Esophagus muscularis mucosa (tissue), 4 donors: ENCODE measurements at places on chromosomes 2 and 18.

GRCh38 chr2:176931588-176932563, 280.7 kb upstream of the HNRNPA3 start:
- no peak for DNase-seq

DNA sequence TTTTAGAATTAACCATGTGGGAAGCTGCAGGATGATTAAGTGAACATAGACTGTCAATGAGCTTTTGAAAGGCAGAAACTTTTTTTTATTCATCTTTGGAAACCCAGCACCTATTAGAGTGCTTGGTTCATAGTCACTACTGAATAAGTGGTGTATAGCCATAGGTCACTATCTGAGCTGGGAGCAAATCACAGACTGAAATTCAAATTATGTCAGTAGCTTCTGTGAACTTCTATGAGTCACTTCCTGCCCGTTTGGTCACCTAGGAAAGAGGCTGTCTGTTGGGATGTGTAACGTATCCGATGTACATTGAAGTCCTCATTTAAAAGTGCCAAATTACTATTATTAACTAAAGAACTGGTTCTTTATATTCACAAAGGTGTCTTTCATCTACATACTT, 20.5 kb upstream of the SLC40A1 start:
- no peak for DNase-seq

DNA sequence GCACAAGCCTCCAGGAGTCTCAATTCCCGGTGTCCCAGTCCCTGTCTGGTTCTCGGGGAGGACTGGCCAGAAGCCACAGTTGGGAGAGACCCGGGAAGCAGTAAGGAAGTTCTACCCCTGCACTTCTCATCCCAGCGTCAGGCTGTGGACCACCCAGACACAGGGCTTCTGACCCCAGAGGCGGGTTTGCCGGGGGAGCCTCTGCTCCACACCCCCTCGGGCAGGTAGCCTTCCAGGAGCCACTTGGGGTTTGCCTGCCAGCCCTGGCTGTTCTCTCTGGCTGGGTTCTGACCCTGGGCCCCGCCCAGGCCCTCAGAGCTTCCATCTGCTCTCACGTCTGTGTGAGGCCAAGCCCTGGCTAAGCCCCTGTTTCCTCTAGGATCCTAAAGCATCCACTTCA, 94.4 kb upstream of the GPC1 start:
- DNase-seq: no peak

DNA sequence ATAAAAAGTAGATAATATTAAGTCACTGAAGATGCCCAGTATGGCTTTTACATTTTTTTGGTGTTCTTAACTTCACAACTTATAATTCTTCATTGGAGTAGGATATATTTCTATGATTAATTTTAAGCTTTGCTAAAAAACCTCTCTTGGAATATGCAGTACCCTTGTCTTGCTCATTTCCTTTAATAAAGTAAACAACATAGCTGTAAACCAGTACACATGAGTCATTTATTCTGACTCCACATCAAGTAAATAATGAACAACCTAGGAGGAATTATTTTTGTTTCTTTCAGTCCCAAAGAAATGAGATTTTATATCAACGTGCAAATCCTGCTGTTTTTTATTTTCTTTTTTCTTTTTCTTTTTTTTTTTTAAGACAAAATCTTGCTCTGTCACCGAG, 869.1 kb downstream of the CNTNAP5 start:
- no peak for DNase-seq

- DNase-seq: no peak
Observed at GRCh38 chr2:69704446-69704845, 37.5 kb upstream of the ANXA4 start.

GRCh38 chr2:26599387-26599786, 41.8 kb downstream of the CIB4 start:
- DNase-seq: no peak

DNA sequence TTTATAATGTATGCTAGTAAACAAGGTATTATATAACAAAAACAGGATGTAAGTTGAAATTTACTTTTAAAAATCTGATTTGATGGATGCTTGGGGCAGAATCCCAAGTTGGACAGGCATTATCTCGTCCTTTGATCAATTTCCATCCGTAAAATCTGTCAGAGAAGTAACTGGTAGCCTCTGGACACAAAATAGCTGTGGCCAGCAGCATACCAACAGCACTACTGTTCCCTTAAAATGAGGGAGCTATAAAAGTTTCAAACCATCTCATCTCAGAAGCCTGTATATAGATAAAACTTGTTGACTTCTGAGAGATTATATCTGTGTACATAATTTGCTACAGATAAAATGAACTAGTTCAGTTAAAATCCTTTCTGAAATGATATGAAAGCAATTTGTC, 14.7 kb upstream of the METAP1D start:
- DNase-seq: no peak

GRCh38 chr2:236273126-236273525, 8.9 kb upstream of the ASB18 start:
- DNase-seq: no peak

GRCh38 chr2:171134624-171135230, 26.0 kb downstream of the TLK1 start:
- no peak for DNase-seq

GRCh38 chr2:105180491-105180972, 61.0 kb upstream of the GPR45 start:
- peak; percentile 82 for DNase-seq

GRCh38 chr2:66587216-66587615, 152.3 kb downstream of the MEIS1 start:
- no peak for DNase-seq

DNA sequence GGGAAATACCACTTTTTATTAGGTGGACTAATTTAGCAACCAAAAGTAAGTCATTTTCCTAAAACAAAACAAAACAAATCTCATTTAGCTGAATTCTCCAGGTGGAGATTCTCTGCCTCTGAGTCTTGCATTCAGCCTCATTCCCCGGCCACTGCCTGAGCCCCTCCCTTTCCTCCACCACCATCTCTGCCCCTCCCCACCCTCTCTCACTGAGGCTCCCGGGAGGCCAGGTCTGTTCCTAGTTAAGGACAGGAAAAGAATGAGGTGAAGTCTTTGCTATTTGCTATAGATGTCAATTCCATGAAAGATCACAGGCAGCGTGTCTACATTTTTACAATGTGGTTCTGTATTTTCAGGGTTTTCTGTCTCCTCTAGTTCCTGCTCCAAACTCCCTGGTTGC, 83.0 kb upstream of the SOX11 start:
- no peak for DNase-seq

DNA sequence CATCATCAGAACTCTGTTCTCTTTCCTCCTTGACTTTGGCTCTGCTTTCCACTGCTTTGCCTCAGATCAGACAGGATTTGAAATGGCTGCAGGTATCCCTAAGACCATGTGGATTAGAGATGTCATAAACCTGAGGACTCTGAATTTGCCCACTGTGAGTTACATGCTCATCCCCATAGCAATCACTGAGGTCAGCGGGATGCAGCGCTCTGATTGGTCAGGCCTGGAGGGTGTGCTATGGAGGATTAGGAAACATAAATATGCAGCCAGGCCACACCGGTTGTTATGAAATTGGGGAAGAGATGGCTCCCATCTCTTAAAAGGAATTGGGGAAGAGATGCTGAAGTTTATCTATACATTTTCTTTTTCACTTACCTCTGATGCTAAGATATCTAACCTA, 73.7 kb upstream of the DNAJC10 start:
- DNase-seq: no peak

DNA sequence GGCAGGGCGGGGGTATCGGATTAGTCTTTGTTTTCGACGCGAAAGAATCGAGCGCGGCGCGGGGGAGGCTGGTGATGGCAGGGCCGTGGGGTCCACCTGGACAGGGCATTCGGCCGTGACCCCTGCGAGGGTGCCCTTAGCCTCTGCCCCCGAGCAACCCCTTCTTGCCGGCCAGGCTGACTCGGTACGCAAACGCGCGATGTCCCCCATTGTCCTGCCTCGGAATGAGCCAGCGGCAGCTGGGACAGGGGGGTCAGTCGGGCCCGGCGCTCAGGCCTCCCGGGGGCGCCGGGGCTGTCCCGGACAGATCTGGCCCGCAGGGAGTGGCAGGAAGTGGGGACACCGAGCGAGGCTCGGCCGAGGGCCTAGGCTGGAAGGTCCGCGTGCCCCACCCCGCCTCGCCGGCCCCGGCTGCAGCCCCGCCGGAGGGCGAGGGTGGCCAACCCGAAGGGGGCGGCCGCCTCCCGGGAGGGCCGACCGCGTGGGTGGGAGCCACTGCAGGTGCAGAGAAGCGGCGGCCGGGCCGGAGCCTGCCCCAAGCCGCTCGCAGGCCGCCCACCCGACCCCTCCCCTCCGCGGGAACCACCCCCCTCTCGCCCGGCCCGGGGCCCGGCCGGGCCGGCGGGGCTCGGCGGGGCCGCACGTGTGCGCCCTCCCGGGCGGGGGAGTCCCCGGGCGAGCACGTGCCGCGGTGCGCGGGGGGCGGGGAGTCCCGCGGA, at the start of gene TET3:
Gene TET3, plus strand, starts transcription at position 708 of the 719 bp plus-strand sequence. CDS start 1,494 bp downstream, outside the sequence.
- DNase-seq: no peak

- DNase-seq: no peak
Observed at GRCh38 chr18:23812546-23813440, 123.5 kb downstream of the LAMA3 start.

- no peak for DNase-seq
Observed at GRCh38 chr2:10437806-10438205, 10.3 kb downstream of the ODC1 start.

DNA sequence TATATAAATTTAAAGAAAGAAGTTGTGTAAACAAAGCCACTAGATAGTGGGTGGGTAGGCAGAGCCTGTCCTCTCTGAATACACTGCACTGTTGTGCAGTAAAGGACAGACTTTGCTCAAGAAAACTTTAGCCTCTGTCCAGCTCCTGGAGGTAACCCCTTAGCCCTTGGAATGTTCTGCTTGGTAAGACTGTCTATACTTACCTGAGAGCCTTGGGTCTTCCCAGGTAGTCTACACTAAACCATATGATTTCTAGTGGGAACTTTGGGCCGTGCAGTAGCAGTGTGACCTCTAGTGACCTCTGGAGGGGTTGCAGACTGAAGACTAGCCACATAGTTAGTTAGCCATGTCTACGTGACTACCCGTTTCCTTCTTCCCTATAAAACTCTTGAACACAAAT, 678.3 kb upstream of the NRXN1 start:
- no peak for DNase-seq

DNA sequence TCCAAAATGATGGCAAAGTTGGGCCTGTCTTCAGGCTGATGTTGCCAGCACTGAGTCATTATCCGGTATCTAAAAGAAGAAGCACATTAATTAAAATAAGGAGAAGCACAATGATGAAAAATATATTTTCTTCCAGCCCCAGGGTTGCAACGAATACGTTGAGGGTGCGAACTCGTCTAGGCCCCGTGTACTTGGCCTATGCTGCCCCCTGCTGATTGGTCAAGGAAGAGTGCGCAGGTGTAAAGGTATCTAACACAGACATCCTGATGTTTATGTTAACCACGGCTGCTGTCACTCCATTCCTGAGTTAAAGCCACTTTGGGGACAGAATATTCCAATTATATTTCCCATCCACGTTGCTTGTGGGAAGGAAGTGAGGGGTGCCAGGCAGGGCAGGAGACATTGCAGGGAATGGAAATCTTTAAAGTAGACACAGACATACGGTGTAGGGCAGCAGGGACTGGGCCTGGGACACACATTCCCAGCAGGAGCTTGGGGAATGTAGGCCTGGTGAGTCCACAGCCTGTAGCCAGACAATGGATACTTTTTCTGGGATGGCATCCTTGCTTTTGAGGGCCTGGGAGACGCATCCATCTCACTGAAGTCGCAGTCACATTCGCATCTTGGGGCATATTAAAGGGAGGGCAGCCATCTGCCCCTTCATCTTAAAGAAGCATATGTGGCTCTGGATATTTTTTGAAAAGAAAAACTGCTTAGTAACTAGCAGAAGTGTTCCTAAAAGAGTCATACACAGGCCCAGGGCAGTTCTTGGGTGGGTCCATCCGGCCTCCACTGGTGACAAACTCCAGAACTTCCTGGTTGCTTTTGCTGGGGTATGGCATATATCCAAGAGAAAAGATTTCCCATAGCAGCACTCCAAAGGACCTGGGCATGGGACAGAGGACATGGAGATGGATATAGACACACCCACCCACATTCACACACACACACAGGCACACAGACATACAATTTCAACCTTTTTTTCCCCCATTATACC, 81.9 kb downstream of the CLIP4 start:
- no peak for DNase-seq

DNA sequence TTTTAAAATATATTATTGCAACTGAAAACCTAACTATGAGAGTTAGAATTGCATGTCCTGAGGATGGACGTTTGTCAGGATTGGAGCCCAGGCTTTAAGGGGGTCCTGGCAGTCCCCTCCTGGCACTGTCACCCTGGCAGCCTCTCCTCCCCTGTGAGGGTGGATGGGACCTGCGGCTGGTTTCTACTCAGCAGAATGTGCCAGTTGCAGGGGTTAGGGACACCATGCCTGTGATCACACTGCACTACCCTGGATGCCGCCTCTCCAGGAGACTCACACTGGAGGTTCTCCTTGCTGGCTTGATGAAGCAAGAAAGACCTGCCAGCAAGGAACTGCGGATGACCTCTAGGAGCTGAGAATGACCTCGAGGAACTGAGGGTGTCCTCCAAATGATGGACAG, 356.7 kb upstream of the MYT1L start:
- DNase-seq: no peak

DNA sequence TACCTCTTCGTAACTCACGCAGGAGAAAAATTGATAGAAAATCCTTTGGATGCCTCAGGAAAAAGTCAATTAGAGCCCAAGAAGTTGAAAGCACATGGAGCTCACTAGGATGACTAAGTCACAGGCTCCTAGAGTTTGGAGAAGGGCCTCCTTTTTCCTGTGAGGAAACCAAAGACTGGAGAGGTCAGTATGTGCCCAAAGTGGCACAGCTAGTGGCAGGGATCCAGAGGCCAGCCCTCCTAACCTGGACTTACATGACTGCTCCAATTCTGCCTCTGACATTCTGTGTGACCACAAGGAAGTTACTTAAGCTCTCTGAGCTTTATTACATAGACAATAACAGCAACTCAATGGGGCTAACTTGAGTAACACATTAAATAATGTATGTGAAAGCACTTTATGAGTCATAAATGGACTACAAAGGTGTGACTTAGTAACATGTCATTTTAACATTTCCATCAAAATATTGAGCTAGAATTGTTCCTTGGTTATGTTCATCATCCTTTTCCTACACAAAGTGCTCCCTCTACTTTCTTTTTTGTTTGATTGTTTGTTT, 91.6 kb downstream of the DHRS9 start:
- DNase-seq: peak; percentile 79

- no peak for DNase-seq
Observed at GRCh38 chr2:74778381-74779264, 55.3 kb upstream of the HK2 start.

DNA sequence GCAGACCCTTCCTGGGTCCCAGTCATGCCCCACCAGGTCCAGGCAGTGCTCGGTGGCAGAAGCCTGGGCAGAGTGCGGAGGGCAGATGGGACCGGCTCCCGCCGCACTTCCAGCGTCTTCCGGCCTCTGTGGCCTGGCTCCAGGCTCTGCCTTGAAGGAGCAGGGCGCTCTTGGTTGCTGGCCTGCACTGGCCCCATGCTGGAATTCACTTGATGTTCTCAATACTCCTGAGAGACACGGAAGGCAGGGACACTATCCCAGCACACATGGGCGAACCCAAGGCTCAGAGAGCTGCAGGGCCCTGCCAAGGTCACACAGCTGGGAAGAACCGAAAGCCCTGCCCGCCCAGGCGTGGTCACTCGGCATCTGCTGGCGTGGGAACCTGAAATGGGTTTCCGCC, 87.6 kb upstream of the ODC1 start:
- no peak for DNase-seq
